ENCODE measurements at places on chromosomes 4 and X.

DNA sequence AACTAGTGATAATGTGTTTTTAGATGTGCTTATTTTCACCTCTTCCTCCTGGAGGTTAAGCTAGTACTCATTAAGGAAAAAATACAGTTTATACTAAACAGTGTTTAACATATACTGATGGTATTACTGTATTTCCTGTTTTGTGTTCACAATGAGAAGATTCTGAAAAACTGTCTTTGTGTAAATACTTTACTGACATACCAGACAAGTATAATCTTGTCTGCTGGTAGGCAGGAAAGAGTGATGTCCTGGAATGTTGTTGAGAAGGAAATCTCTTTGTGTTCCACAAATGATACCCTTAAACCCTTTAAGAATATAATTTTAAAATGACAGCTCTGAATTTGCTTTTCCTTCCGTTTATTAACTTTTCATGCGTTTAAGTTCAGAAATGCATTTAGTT, 205.5 kb upstream of the NUDT6 start:
- no peak for DNase-seq

DNA sequence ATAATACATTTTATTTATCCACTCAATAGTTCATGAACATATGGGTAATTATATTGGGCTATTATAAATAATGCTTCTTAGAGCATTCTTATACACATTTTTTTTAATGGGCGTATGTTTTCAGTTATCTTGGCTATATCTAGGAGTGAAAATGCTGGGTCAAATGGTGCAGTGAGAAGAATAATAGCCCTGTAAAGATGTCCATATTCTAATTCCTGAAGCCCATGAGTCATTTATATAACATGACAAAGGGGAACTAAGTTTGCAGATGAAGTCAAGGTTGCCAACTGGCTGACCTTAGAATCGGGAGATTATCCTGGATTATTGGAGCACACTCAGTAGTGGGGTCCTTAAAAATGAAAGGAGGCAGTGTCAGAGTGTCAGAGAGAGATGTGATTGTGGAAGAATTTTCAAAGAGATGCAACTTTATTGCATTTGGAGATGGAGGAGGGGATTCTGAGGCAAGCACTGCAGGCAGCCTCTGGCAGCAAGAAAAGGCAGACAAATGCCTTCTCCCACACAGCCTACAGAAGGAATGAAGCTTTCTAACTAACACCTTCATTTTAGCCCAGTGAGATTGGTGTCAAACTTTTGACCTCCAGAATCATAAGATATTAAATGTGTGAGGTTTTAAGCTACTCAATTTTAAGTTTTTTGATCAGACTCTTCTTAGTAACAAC, 106.1 kb upstream of the HS3ST1 start:
- DNase-seq, result no peak

GRCh38 chr4:182400081-182400480, 156.9 kb downstream of the TENM3 start:
- DNase-seq, result no peak

GRCh38 chr4:1872870-1873269, 1.7 kb downstream of the NSD2 start:
- DNase-seq, result no peak

- no peak for DNase-seq
Observed at GRCh38 chr4:148442832-148443511, 758 bp upstream of the NR3C2 start.

DNA sequence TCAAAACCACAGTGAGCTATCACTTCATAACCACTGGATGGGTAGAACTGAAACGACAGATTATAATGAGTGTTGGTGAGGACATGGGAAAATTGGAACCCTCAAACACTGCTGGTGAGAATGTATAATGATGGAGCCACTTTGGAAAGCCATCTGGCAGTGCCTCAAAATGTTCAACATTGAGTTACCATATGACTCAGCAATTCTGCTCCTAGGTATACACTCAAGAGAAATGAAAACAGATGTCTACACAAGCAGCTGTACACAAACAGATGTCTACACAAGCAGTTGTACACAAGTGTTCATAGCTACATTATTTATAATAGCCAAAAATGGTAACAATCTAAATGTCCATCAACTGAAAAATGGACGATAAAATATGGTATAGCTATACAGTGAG, 143.9 kb downstream of the PDGFRA start:
- no peak for DNase-seq

GRCh38 chrX:31114858-31115257, 43.0 kb upstream of the FTHL17 start:
- no peak for DNase-seq

- DNase-seq, result no peak
Observed at GRCh38 chr4:32985256-32985655, 2265.1 kb downstream of the PCDH7 start.

- no peak for DNase-seq
Observed at GRCh38 chr4:16334601-16335000, 108.3 kb upstream of the TAPT1 start.

DNA sequence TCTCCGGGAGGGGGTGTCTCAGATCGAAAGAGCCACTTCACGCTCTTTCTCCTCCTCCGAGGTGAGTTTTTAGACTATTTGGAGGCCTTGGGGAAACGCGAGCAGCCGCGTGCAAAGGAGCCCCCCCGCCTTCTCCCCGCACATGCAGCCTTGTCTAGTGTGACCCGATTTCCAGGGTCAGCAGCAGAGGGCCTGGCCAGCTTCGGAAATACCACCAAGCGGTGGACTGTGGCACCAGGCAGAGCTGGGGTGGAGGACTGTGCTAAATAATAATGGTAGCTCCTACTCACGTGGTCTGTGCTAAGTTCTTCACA, 79.3 kb upstream of the BCOR start:
- no peak for DNase-seq
